ENCODE measurements at places on chromosomes 11 and 22. TPM values are rescaled to one million over a fixed set of nuclear protein-coding genes. Genes with fewer than 3 reads are reported as not detected.

Gene GLYAT
- total RNA-seq = not detected

DNA sequence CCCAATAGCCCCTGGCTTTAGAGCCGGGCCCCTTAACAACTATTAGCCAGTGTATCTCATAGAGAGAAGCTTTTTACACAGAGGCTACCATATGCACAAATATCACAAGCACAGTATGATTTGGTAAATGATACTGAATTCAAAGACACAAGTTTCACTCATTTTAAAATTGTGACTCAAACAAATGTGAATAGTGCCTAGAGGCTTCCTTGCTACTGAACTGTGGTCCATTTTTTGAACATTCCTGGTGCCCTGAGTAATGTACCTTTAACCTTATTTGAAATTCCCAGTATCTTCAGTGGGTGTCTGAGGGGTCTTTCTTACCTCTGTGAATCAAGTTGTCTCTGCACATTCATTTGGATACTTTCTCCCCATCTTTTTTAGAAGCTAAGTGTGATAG, 156.2 kb downstream of the MAML2 start:
- DNase-seq = no peak

DNA sequence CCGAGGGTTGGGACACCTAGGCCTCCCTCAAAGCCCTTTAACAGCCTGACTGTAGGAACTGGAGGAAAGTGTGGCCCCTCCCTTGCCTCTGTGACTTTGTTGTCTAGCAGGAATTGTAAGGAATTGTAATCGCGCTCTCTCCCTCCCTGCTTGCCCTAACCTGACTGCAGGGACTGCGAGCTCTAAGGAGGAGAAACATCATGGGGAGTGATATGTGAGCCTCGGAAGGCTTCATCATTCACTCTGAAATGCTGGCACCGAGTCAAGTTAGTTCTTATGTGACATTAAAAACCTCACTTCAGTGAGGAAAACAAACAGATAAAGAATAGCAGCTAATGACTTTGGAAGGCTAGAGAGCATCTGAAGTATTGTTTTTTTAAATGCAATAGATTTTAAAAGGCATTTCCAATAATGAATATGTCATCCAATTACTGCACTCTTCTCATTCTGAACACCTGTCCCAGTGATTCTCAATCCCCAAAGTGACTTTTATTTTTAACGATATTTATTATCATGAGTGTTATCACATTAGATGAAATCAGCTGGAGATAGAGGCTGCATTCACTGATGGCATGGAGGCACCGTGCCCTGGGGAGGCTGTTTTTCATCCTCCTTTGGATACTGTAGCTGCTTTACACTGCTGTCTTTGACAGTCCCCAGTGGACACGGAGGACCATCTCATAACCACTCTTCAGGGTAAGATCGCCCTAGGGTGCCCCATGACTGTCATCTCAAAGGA, 58.5 kb upstream of the NTM start:
- DNase-seq = no peak

DNA sequence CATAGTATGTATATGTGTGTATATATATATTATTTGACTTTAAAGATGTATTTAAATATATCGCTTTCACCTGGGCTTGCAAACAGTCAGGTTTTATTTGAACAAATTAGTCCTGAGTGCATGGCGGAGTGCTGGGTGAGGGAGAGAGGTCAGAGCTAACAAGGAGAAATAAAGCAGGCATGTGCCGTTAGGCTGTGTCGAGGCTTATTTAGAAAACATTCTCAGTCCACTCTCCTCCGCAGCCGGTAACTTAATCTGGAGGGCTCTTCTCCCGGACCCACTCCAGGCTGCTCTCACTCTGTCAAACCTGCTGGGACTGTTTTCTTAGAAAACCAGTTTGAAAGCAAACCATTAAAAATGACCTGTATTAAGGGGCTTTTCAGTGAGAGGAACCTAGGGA, 455.9 kb downstream of the MN1 start:
- DNase-seq = no peak

DNA sequence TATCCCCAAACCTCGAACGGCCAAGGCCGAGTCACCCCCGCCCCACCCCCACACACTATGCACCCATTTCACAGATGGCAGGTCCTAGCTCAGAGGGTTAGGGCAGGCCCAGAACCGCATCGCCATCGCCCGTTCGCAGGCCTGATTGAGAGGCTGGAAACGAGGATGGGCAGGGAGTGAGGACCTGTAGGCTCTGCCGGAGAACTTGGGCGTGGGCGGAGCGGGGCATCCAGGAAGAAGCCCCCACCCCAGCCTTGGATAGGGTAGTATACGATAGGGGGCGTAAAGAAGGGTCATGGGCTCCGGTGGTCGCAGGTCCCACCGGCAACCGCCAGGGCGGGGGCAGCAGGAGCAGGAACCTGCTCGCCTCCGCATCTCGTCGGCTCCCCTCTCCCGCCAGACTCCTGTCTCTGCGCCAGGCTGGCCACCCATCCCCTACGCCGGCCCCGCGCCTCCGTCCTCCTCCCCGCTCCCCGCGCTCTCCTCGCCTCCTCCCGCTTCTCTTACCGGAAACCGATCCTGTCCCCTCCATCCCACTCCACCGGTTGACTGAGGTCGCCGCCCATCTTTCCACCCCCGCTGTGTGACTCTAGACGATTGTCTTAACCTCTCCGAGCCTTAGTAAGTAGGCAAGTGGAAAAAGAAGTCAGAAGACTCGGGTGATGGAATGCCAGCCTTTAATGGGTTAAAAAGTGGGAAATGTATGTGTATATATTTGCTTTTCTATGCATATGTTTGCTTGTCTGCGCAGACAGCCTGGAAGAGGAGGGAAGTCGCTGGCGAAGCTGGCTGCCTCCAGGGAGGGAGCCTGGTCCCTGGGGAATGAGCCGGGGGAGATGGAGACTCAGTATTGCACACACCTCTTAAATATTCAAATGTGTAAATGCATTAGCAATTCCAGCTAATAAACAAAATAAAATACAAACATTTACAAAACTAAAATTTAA, 52.8 kb downstream of the CYTH4 start:
- DNase-seq = no peak

Gene SLC17A6
- total RNA-seq = not detected

Gene STIM1
- total RNA-seq = 31.7 TPM

Gene OR5D14
- total RNA-seq = not detected
